ENCODE measurements at places on chromosomes 2 and 18. TPM values are rescaled to one million over a fixed set of nuclear protein-coding genes. Genes with fewer than 3 reads are reported as not detected.

Gene CNTNAP5
- total RNA-seq: not detected

Gene TGFA
- 5.5 TPM for total RNA-seq

Gene LRP1B
- total RNA-seq: not detected

Gene NAT8
- total RNA-seq: not detected

Gene RNF103
- 62.7 TPM for total RNA-seq

Gene IL36A
- not detected for total RNA-seq

Gene GRHL1
- 1.3 TPM for total RNA-seq

Gene GNLY
- 0.30 TPM for total RNA-seq

Gene ONECUT2
- 0.33 TPM for total RNA-seq

Gene RSAD2
- total RNA-seq: 0.53 TPM

Gene SETBP1
- total RNA-seq: 0.47 TPM

Gene BIN1
- total RNA-seq: 29.3 TPM

Gene SIX3
- 1.9 TPM for total RNA-seq

Gene UGT1A7
- 4.0 TPM for total RNA-seq

Gene CCL20
- total RNA-seq: 4.2 TPM

Gene LAPTM4A
- 250 TPM for total RNA-seq

Gene DOK6
- not detected for total RNA-seq

Gene PLGLB1
- total RNA-seq: 0.48 TPM

Gene SERPINB2
- total RNA-seq: not detected

Gene KCNG3
- total RNA-seq: 0.70 TPM

Gene G6PC2
- total RNA-seq: not detected

Gene MFSD2B
- total RNA-seq: 0.62 TPM

Gene SOWAHC
- 10.3 TPM for total RNA-seq

Gene TWIST2
- 17.4 TPM for total RNA-seq

Gene SERPINB4
- total RNA-seq: 0.08 TPM

Gene FBXO15
- total RNA-seq: 0.75 TPM

Gene MAIP1
- total RNA-seq: 35.3 TPM

Gene CAPN14
- total RNA-seq: 0.03 TPM

Gene FLACC1
- not detected for total RNA-seq

Gene RIT2
- not detected for total RNA-seq

Gene SATB2
- 2.9 TPM for total RNA-seq

Gene PROC
- 5.6 TPM for total RNA-seq

Gene TBR1
- not detected for total RNA-seq

Gene GPBAR1
- total RNA-seq: 0.31 TPM

Gene FHL2
- total RNA-seq: 56.6 TPM

Gene WDR7
- total RNA-seq: 2.3 TPM

Gene ZBTB7C
- total RNA-seq: 0.17 TPM

Gene CAVIN2
- total RNA-seq: 48.1 TPM

Gene LDLRAD4
- 2.3 TPM for total RNA-seq

Gene DLX1
- 3.2 TPM for total RNA-seq

All from A549 treated with Mapracorat at 1 μM for 4 hours (cell line).